Uterus (tissue), 4 donors: ENCODE measurements at places on chromosomes 3 and 15. TPM values are rescaled to one million over a fixed set of nuclear protein-coding genes. Genes with fewer than 3 reads are reported as not detected.

GRCh38 chr15:93063262-93063671 is 25.7 kb downstream of the RGMA start:
- no peak for DNase-seq

GRCh38 chr3:133248389-133248788 is 151.5 kb upstream of the BFSP2 start:
- DNase-seq, result no peak

DNA sequence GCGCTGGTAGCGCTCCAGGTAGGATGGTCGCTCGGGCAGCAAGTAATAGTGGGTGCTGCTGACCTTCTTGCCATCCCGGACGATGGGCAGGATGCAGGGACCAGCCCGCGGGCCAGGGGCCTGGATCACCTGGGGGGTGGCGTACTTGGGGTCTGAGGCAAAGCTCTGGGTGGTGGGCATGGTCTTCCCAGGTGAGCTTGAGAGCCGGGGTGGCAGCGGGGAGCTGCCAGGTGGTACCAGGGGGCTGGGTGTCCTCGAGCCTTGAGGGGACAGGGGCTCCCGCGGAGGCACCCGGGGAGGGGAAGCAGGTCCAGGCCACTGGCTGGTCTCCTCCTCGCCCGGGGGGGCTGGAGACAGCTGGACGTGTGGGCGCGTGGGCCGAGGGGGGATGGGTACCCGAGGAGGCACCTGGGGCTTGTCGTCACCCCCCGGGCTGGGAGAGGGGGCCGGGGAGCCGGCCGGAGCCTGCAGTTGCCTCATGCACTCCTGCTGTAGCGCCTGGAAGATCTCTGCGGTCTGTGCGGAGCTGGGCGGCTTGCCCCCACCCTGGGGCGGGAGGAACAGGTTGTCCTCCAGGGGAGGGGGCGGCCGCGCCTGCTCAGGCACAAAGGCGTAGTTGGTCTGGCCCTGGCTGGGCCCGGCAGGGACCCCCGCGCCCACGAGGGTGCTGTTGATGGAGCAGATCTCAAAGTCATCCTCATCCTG is 40.6 kb downstream of the TNK2 start:
- DNase-seq, result no peak

GRCh38 chr3:59192473-59192872 is 142.6 kb upstream of the CFAP20DC start:
- no peak for DNase-seq

DNA sequence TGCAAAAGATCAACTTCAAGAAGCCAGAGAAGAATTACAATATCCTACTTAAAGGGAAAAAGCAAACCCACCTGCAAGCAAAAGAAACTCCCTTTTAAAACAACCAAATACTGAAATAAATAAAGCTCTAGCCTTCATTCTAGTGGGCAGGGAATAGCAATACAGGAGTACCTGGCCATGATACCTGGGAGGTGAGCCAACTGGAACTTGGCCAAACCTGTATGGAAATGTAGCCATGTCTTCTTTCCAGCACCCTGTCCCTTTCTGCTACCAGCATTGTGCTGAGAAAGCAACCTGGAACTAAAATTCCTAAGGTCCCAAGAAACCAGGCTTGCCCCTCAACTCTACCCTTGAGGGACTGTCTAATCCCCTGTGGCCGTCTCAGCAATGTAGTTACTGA is 530.0 kb downstream of the EPHB1 start:
- DNase-seq, result no peak

The A4GNT gene
- total RNA-seq, result not detected

- DNase-seq, result no peak
Measured at GRCh38 chr3:122691195-122691594, 10.6 kb downstream of the PARP14 start.

DNA sequence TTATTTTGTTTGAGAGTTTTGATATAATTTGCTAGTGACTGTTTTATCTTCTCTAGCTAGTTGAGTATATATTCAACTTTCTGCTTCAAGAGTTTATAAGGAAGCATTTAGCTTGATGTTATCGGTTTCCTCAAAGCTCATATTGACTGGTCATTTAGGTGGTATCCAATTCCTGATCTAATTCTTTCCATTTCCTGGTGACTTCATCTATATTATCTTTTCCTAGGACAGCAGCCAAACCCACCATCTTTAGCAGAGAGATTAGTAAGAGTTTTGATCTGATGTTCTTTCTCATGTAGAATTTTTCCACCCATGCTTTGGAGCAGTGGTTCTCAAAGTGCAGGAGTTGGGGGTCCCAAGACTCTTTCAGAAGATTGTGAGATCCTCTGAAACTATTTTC is 148.6 kb upstream of the STT3B start:
- no peak for DNase-seq

DNA sequence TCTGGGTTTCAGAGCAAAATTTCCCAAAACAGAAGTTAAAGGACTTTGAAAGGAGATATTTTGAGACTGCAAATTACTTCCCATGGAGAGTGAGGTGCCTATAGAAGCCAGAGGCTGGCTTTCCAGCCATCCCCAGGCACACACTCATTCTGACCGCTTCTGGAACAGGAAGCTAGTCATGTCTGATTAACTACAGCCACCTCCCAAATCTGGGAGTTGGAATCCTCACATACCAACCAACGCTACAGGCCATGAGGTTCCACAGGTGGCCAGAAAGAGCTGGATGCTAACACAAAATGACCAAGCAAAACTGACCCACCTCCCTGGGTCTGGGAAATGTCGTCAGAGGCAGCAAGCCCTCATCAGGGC is 87.2 kb downstream of the SNRK start:
- no peak for DNase-seq

- DNase-seq, result no peak
Measured at GRCh38 chr3:170440344-170440743, 21.7 kb downstream of the CLDN11 start.

The PPP1R14D gene
- not detected for total RNA-seq

DNA sequence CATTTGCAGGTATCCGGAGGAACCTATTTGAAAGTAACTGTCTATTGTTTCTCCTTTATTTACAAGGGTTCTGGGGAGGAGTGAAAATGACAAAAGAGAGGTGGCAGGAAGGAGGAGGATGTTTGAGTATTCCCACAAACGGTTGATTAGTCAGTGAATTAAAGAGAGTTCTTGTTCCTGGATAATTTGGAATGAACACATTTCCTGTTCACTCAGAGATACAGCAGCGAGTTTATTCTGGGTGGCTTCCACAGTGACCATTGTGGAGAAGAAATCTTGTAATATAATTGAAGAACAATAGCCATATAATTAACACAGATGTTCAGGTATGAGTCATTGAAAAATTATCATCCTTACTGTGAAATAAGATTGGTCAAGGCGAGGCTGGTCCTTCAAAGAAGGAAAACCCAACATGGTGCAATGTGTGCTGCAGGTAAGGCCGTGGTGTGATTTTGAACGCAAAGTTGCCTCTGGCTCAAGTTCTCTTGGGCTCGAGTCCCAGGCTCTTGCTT is 77.3 kb downstream of the NFKBIZ start:
- DNase-seq, result no peak

- no peak for DNase-seq
Measured at GRCh38 chr3:17964108-17964507, 221.7 kb upstream of the TBC1D5 start.
